NCI-H345 (cell line): ENCODE measurements at places on chromosomes 6 and 20.

DNA sequence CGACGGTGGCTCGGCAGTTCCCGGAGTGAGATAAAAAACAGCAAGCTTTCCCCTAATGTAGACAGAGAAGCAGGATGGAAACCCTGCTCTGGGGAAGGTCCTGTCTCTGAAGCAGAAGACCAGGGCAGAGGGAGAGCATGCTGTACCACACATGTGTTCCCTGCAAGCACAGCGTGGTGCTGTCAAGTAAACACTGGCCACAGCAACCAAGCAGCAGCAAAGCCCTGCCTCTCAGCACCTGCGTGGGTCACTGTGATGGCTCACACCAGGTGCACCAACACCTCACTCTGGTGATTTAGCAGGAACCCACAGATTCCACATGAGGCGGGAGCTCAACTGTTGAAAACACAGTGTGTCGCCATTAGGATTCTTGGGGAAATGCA, 65.2 kb upstream of the TXNDC5 start:
- DNase-seq, result no peak

DNA sequence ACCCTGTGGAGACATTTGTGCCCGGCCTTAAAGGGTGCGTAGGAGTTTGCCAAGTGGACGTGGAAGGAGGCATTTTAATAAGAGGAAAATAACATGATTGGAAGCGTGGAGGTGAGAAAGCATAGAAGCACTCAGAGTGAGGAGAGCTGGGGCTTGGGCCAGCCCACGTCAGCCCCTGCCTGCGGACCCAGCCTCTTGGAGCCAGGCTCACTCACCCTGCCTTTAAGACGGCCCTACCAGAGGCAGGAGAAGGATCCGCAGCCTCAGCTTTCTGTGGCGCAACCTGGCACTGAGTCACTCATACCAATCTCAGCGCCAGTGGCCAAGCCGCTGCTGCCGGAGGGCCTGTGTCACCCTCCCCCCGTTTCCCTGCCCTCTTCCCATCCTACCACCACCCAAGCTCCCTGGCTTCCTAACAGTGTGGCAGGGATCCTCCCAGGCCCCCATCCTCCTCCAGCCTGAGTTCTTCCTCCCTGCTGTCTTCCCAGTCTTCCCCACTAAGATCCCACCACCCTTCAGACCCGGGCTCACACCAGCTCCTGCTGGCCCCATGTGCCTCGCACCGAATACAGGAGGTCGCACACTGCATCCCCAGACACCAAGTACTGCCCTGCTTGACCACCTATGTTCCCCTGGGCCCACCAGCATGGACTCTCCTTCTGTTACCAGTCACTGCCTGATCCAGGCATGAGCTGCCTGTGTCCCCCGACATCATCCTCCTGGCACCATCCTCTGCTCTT, 285.2 kb downstream of the UST start:
- DNase-seq, result no peak

DNA sequence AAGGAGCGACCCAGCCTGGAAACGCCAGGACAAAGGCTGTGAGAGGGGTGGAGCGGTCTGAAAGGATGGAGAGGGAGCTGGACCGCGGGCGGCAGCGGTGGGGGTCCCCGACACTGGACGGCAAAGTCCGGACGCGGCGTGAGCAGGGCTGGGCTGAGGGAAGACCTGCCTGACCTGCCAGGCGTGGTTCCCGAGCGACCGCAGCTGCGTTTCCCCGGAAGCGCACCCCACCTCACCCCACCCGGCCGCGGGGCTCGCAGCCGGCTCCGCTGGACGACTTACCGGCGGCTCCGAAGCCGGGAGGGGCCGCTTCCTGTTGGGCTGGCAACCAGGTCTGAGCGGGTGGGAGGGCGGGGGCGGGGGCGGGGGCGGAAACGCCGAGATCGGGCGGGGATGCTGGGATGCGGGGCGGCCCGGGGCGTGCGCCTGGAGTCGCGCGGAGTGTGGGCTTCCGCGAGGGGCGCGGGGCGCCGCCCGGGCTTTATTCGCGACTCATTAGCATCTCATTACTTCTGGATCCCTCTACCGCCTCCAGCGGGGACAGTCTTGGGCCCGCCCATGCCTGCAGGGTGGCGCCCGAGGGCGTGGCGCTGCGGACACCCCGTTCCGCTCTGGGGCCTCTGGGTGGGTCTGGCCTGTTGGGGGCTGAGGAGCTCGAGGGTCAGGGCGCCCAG, at the start of gene MICAL1:
Gene MICAL1, minus strand, starts transcription at position 336 of the 674 bp plus-strand sequence. CDS start 1,576 bp downstream, outside the sequence.
- peak; percentile 73 for DNase-seq

DNA sequence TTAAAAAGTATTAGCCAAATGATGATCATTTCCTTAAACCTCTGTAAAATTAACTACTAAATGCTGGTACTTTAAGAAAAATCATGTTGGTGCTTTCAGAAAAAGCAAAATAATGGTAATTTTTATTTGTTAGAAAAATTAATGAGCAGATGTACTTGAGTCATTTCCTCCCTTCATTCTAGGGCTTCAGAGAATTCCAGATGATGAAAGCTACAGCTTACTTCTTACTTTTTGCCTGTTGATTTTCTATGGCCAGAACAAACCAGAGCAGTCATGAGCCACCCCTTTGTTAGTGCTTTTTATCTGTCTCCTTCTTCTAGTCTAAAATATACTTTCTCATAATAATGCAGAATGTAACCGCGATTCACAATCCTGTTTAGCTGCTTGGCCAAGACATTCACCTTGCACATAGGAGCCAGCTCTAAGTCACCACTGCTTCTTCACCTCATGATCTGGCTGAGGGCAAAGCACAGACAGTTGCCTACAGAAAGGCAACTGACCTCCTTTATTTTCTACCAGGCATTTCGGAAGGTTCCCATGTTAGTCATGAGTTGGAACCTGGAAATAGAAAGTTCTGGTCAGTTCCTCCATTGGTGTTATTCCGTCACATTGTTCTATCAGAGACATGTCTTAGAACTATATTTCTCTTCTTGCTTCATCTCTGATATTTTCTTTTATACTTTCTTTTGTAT, 43.5 kb upstream of the TINAG start:
- no peak for DNase-seq

- DNase-seq, result peak; percentile 99
These were observed 588 bp upstream of the ACSS2 start for GRCh38 chr20:34875642-34876405.

- no peak for DNase-seq
These were observed 226.5 kb downstream of the ANKRD60 start for GRCh38 chr20:58001946-58002345.

DNA sequence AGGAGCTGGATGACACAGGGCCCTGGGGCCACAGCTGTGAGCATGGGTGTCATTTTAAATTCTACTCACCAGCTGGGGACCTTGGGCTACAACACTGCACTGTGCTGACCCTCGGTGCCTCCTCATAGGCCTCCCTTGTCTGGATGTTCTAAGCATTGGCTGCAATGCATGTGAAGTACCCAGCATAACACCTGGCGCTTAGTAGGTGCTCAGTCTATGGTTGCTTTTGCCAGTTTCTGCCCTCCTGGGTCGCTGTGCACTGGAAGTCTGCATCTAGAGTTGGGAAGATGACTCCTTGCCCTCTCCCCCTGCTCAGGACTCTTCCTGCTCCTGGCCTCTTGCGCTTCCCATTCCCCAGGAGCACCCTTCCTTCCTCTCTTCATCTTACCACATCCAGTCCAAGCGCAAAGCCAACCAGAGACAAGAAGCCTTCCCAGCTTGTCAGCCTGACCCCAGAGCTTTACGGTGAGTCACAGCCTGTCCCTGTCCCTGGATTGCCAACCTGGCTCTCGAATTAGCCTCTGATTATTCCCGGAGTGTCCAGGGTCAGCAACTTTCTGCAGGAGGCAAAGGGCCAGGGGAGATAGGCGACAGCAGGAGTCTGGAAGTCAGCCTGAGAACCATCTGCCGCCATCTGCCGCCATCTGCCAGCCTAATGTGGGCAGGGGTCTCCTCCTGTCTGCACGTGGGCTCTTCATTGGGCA, 8.8 kb downstream of the SLC13A3 start:
- no peak for DNase-seq

GRCh38 chr20:51162015-51162414, 139.1 kb upstream of the KCNG1 start:
- DNase-seq, result no peak

GRCh38 chr6:56689114-56689513, 46.4 kb upstream of the DST start:
- DNase-seq, result no peak

DNA sequence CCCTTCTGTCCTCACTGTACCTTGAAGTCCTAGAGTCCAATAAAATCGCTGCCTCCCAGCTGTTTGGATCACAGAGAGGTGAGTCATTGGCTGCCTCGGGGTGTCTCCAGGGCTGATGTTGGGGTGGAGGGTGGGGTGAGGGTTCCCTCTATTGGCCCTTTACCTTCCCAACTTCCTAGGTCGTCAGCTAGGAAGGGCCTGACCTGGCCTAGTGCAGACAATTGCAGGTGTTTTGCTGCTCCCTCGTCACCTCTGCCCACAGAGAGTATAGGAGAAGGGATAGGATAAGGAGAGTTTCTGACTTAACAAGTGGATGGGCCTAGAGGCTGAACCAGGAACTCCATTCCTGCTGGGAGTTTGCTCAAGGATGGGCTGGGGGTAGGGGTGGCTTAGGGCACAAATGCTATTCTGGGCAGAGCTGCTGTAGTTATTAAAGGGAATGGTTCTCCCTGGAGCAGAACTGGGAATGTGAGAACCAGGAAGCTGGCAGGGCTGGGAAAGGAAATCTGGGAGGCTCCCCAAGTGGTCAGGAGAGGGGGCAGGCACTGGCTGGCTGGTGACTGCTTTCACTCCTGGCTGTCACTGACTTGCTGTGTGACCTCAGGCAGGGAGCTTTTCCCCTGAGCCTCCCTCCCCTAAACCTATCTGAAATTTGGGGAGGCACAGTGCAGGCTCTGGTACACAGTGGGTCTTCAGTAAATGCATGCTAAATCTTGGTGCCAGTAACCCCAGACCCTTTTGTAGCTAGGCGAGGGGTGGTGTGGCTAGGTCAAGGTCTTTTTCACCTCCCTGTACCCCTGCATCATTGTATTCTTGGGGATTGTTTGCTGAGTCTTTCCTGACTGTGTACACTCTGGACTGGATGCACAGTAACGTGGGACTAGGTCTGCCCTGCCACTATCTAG, 1.5 kb downstream of the TP53INP2 start:
- DNase-seq, result peak; percentile 20

DNA sequence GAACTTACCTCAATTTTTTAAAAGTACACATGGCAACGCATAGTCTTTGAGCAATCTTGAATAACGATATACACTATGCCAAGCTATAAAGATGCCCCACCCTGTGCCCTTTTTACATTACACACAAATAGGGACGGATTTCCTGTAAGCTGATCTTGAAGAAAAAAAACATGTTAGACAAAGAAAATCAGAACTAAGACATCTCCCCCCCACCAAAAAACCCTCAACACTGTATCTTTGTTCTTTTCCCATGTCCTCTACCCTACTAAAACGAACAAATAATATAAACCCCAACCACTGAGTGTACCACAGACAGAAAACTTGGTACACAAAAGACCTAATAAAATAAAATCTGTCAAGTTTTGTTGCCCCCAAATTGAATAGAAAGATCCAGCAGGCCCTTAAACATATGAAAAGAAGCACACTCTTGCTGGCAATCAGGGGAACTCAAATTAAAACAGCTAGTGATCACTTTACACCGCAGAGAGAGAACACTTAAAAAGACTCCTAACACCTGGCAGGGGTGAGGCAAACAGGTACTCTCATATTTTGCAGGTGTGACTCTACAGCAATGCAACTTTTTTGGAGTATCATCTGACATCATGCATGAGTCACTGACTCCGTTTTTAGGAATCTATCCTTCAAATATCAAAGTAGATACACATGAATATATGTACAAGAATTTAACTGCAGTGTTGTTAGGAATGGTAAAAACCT, 29.6 kb downstream of the BACH2 start:
- DNase-seq, result no peak

- DNase-seq, result no peak
These were observed 14.8 kb upstream of the MYL9 start for GRCh38 chr20:36526521-36527011.

- DNase-seq, result no peak
These were observed 136.1 kb downstream of the FOXC1 start for GRCh38 chr6:1745814-1746213.

GRCh38 chr20:55761100-55761499, 244.2 kb downstream of the CBLN4 start:
- DNase-seq, result no peak

- DNase-seq, result no peak
These were observed 30.1 kb downstream of the HDDC2 start for GRCh38 chr6:125271486-125272159.

DNA sequence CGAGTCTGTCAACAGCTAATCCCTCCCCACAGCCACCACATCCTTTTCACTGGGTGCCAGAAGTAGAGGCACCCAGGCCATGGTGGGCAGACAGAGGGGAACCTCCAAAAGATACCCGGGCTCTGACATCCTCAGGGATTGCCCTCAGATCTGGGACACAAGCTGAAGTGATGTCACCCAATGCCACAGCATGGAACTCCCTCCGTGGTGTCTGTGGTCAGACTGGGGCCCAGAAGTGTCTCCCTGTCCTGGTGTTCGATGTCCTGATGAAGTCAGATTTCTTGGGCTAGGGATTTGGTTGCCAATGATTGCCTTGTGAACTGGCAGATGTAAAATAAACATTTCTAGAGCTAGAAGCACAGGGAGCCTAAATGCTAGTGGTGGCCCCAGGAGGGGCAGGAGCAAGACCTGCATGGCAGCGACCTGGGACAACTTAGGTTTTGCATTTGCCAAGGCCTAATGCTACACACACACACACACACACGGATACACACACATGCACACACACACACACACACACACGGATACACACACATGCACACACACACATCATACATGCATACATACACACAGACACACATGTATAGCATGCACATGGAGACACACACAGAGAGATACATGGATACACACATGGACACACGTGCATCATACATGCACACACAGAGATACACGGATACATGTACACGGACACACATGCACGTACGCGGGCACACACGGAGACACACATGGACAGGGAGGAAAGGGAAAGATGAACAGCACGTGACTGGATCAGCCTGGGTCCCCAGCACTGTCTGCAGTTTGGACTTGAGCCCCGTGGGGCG, 221.0 kb downstream of the NFATC2 start:
- no peak for DNase-seq

DNA sequence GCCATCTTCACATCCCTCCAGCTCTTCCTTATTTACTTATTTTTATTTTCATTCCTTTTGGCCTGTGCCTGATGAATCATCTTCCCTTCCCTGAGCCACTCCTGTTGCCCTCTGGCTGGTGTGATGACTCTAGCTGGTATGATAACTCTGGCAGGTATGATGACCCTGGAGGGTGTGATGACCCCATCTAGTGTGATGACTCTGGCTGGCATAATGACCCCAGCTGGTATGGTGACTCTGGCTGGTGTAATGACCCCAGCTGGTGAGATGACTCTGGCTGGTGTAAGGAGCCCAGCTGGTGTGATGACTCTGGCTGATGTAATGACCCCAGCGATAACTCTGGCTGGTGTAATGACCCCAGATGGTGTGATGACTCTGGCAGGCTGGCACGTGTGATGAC, 426.8 kb downstream of the QKI start:
- no peak for DNase-seq

GRCh38 chr6:134937426-134937825, 12.5 kb downstream of the ALDH8A1 start:
- no peak for DNase-seq

GRCh38 chr6:165846123-165846966, 183.3 kb upstream of the PDE10A start:
- peak; percentile 1 for DNase-seq

- no peak for DNase-seq
These were observed 15.0 kb downstream of the FOXA2 start for GRCh38 chr20:22569353-22569752.
